Naive thymus-derived CD4-positive, alpha-beta T cell (primary cell): ENCODE measurements at places on chromosomes 6 and 20. TPM values are rescaled to one million over a fixed set of nuclear protein-coding genes. Genes with fewer than 3 reads are reported as not detected.

PRRT1 gene
- 6.2 TPM for polyA plus RNA-seq

SALL4 gene
- polyA plus RNA-seq, result not detected

GJA1 gene
- polyA plus RNA-seq, result 0.08 TPM

SLC22A7 gene
- not detected for polyA plus RNA-seq

TRIM40 gene
- not detected for polyA plus RNA-seq

NR2E1 gene
- polyA plus RNA-seq, result not detected

PAK5 gene
- not detected for polyA plus RNA-seq

LY6G6F gene
- not detected for polyA plus RNA-seq

IL17A gene
- polyA plus RNA-seq, result not detected

CNR1 gene
- not detected for polyA plus RNA-seq

NECAB3 gene
- 2.7 TPM for polyA plus RNA-seq

ZC3H12D gene
- 1.8 TPM for polyA plus RNA-seq

DEFB118 gene
- not detected for polyA plus RNA-seq

GSTA3 gene
- not detected for polyA plus RNA-seq

COL20A1 gene
- not detected for polyA plus RNA-seq

COL9A1 gene
- not detected for polyA plus RNA-seq

USP49 gene
- 0.61 TPM for polyA plus RNA-seq

ARFGEF3 gene
- polyA plus RNA-seq, result not detected

PGBD1 gene
- polyA plus RNA-seq, result 0.60 TPM

IL20RA gene
- not detected for polyA plus RNA-seq

BACH2 gene
- 26.5 TPM for polyA plus RNA-seq

PGM3 gene
- 8.2 TPM for polyA plus RNA-seq

NT5E gene
- 5.3 TPM for polyA plus RNA-seq

PPP1R14C gene
- polyA plus RNA-seq, result not detected

CALHM4 gene
- not detected for polyA plus RNA-seq

CCDC28A gene
- polyA plus RNA-seq, result 65.3 TPM

PCED1A gene
- polyA plus RNA-seq, result 23.6 TPM

HMGCLL1 gene
- not detected for polyA plus RNA-seq

DNMT3B gene
- polyA plus RNA-seq, result 0.72 TPM

GGTLC1 gene
- polyA plus RNA-seq, result not detected

C20orf202 gene
- polyA plus RNA-seq, result not detected

LY6G6D gene
- not detected for polyA plus RNA-seq

NKAIN4 gene
- not detected for polyA plus RNA-seq

PBX2 gene
- polyA plus RNA-seq, result 2.5 TPM

WFDC10B gene
- polyA plus RNA-seq, result not detected
